Hindlimb muscle (tissue), 1 donor: ENCODE measurements at places on chromosomes 3 and 15.

DNA sequence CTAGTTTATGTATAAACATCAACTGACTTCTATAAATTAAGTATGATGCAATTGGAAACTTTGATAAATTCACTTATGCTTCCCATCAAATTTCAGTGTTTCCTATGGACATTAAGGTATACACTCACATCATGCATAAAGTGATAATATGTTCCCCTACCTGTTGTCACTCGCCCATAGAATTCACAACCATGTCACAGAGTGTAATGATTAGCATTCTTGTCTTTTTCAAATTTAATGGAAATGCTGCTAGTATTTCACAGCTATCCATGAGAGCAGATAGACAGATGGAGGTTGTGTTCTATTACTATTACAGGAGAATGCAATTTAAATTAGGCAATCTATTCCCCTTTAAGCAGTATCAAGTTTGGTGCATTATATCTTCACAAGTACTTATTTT, 984 bp downstream of the PLSCR4 start:
- DNase-seq: no peak

GRCh38 chr15:74958320-74958907, 1.8 kb upstream of the RPP25 start:
- no peak for DNase-seq

GRCh38 chr15:88805031-88805780, 2.0 kb downstream of the ACAN start:
- no peak for DNase-seq

DNA sequence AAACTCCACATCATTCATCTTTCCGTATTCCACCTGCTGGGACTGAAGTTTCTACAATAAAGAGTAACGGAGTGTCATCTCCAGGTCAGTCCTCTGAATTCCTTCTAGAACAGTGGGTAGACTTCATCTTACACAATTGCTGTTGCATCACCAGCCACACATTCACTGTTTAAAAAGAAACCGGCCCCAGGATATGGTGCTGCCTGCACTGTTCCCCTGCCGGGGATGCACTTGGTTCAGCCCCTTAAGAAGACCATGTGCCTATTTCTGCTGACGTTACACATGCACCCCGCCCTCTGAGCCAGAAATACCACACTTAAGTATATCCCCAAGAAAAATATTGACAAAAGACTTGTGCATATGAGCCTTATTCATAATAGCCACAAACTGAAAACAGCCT, 233.4 kb downstream of the FEZF2 start:
- no peak for DNase-seq

GRCh38 chr3:196721097-196721496, 8.9 kb downstream of the PIGX start:
- no peak for DNase-seq

GRCh38 chr3:44510000-44510368, 32.5 kb upstream of the ZNF445 start:
- peak; percentile 27 for DNase-seq
